NCI-H1105 (cell line): ENCODE measurements at places on chromosomes 6 and 20.

DNA sequence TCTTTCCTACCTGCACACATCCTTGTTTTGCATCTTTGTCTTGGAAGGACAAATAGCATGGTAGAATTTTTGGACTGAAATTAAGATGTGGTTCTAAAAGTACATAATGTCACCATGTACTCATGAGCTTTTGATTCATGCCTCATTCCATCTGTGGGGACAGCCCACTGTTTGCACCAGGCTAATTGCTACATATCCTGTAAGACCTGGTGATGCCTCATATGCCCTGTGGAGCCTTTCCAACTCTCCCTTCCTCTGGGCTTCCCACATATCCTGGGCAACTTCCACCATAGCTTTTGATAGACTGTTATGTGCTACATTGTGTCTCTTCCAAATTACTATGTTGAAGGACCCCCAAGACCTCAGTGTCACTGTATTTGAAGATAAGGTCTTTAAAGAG is 213.6 kb upstream of the PREP start:
- DNase-seq, result no peak

DNA sequence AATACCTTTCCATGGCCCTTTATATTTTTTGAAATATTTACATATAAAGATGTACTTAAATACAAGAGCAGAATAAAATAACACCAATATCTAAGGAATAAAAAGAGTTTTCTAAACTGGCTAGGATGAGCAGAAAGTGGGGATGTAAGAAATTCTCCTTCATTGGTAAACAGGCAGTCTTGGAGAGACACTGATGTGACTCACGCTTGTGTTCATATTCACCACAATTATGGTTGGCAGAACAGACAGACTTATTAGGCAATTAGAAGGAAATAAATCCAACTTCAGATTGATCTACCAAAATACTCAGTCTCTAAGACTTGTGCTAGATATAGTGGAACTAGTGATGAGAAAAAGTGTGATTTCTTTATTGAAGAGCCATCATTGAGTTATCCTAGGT is 463.7 kb downstream of the CDC5L start:
- no peak for DNase-seq

DNA sequence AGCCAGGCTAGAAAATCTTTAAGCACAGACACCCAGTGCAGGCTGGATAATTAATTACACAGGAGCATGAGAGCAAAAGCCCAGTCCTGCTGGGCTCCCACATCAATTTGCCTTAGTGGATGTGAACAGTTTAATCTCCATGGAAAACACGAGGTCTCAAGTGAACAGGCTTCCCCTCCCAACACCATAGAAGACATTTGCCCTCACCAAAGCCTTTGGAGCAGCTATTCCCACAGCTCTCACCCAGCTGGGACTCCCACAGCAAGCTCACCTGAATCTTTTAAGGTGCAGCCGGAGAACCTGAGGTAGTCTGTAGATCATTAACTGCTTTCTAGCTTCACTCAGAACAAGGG is 12.0 kb downstream of the TOMM6 start:
- DNase-seq, result no peak

DNA sequence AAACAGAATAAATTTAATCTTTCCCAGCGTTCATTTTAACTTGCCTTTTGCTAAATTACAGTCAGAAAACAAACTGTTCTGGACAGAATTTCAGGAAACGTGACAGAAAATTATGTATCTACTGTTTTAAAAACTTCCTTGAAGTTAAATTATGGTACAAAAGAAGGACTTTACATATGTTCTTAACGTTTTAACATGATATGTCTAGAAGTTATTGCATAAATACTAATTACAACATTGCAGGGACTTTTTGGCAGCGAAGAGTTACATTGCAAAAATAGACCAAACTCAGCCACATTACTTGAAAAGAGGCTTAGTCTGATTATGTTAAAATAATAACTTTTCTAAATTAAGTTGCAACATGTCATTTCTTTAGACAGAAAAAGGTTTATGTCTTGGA is 142.1 kb upstream of the IMPG1 start:
- DNase-seq, result no peak

DNA sequence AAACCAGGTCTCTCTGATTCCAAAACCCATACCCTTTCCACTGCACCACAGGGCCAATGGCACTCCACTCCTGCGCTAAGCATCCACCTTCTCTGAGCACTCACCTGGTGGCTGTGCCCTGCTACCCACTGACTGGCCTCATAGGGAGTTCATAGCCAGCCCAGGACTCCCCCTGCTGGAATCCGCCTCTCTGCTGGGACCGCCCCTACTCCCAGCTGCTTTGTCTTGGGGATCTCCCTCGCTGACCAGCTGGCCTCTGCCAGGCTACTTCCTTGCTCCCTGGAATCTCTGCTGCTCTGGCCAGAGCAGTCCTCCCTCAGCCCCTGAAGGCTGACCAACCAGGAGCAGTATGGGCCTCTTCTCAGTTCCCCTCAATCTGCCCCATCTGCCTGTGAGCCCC is 129.7 kb downstream of the FAXC start:
- DNase-seq, result no peak
